Left hindlimb (tissue), 1 donor: ENCODE measurements at places on chromosomes 1 and 21.

DNA sequence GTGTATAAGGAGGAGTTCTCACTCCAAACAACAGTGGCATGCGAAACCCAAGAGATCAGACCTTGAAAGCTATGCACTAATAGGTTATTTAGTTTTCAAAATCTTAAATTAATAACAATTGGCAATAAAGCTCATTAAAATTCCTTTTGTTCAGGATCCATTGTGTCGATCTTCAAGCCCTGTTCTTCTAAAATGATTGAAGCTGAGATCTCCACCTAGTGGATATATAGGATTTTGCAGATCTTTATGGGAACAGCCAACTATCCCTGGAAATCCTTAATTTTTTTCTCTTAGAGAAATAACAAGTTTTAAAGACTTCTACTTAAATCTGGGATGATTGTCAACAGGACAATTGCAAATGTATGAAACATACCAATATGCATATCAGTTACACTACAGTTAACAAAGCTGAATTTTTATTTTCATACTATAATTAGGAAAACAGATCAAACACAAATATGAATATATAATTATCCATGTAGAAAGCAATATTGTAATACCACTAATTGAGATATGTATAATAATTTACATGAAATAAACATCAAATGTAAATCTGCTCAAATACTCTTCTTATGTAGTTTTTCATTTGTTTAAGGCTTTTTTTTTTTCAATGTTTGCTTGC, 43.3 kb downstream of the LRRC53 start:
- DNase-seq = no peak

GRCh38 chr1:17011092-17011438, 663 bp downstream of the ATP13A2 start:
- DNase-seq = no peak

DNA sequence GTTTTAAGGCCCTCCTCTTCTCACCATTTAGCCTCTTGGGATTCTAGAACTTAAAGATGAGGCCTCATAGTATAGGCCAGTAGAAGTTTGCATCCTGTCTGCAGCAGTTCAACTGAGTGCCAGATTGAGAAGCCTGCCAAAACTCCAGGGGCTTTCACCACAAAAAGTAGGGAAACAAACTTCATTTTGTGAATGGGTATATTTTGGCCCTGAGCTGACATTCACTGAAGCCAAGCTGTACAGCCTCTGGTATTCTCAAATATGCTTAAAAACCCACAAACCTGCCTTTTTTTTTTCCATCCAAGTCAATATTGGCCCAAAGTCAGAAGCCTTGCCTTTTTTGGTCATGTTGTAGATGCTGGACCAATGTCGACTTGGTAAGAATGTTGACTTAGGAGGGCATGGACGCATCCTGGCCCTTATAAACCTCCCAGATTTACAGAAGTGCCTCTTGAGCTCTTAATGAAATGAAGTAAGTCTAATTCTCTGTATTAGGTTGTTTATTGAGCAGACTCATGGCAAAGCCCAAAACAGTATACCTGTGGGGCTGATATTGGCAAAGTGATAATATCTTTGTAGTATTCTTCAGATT, 337.5 kb downstream of the CHRM3 start:
- DNase-seq = peak; percentile 55

DNA sequence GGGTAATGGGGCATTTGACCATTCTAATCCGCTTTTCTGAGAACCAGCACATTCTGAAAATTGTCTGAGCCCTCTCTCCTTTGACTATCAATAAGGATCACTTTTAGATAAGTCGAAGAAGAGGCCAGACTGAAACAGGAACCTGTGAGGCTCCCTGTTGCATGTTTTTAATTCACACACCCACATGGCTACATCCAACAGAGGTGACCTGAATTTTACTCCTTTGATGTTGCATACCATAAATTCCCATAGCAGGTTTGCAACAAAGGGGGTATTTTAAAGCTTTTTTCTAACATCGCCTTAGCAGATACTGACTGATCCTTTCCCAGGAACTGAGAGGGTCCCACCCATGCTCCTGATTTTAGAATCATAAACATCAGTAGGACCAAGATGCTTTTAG, 450.8 kb downstream of the USP25 start:
- no peak for DNase-seq

DNA sequence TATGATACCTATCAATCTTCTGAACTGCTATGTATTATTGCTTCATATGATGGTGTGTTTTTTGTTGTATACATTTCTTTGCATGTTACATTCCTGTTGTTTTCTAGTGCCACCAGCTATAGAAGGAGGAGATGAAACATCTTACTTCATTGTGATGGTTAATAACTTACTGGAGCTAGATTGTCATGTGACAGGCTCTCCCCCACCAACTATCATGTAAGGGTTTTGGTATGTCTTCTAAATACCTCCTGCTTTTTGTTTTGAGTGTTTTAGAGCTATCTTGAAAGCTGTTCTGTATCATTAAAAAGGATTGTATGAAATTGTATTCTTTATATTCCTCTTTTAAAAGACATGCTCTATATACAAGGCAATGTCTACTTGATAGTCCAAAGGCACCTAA, 282.7 kb downstream of the HMCN1 start:
- DNase-seq = no peak

GRCh38 chr1:241846862-241847539, 1.0 kb upstream of the EXO1 start:
- DNase-seq = no peak

GRCh38 chr1:70265946-70266345, 44.8 kb downstream of the SRSF11 start:
- DNase-seq = no peak

DNA sequence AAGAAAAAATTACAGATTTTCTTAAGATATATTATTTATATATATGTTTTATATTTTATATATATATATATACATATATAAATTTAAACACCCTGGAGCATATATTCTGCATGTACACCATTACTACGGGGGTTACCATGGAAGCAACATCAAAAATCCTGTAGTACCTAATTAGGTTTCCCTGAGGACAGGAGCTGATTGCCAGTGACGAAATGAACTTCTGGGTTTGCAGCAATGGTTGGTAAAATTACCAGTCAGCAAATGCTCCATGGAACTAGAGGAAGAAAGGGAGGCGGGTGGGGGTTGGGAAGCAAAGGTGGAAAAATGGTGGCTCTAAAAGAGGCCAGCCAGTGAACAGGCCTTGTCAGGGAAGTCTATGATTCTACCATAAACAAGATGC, 89.5 kb downstream of the KCNN3 start:
- DNase-seq = no peak

GRCh38 chr1:153360190-153360589, 2.5 kb downstream of the S100A9 start:
- no peak for DNase-seq

DNA sequence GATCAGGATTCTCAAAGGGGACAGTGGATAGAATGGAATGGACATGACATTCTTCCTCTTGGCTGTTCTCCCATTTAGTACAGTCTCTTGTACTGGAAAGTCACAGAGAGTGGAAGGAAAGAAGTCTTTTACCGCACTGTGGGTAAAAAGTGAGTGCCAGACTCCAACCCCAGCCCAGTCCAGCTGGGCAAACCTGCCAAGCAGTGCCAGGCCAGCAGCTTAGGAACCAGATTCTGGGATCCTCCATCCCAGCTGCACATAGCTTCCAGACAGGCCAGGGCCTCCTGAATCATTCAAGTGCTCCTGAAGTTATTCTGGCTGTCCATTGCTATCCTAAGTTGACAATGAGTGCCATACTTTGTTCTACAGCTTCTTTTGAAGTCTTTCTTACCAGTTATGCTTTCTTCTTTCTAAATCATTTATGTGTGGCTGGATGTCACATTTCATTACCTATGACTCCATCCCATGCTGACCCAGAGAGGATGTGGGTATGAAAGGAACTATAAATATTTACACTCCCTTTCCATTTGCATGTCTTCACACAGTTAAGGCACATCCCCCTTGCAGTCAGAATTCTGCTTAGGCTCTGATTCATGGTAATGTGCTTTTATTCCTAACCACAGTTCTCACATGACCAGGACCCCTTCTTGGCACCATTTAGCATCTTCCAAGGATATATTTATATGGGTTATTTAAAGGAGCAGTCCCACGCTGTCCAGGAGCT, 88.9 kb downstream of the AK5 start:
- DNase-seq = no peak

GRCh38 chr1:3067301-3067670, 1.7 kb upstream of the PRDM16 start:
- DNase-seq = peak; percentile 33

- DNase-seq = no peak
Measured at GRCh38 chr21:41070284-41070683, 97.7 kb upstream of the BACE2 start.

GRCh38 chr1:197467881-197468280, 199.8 kb downstream of the CRB1 start:
- no peak for DNase-seq

DNA sequence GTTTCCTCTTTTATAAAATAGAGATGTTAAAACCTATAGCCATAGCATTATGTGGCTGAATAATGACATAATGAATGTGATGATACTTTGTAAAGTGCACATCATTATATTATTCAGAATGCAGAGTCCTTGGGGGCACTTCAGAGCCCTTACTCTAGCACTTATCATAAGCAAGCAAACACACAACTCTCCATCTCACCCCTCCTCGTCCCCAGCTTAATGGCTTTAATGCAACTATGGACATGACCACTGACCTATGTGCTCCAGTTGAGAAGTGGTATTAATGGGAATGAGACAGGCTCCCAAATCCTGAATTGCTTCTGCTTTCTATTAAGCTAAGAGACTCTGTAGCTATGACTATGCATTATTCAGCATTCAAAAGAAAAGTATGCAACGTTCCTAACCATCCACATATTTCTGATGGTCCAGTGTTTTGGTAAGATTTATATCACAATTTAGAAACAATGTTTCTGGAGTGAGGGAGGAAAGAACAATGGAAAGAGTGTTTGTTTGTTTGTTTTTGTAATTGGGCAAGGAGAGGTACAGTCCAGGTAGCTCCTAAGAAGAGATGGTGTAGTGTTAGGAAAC, 194.0 kb upstream of the PLXNA2 start:
- DNase-seq = no peak

DNA sequence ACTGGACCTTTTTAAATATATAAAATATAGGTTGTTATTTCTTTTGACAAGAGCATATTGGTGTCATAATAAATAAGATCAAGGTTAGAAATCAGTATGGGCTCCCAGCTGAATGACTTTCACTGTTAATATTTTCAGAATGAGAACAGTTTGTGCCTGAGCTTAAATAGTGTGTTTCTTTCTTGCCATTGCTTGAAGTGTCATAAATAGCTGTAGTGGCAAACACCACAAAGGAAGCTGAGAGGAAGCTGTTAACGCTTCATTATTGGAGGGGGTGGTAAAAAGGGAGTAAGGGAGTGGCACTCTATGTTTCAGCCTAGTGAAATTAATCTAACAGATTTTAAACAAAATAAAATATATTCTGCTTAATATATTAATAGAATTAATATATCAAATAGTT, 1089.8 kb upstream of the NCAM2 start:
- DNase-seq = no peak

DNA sequence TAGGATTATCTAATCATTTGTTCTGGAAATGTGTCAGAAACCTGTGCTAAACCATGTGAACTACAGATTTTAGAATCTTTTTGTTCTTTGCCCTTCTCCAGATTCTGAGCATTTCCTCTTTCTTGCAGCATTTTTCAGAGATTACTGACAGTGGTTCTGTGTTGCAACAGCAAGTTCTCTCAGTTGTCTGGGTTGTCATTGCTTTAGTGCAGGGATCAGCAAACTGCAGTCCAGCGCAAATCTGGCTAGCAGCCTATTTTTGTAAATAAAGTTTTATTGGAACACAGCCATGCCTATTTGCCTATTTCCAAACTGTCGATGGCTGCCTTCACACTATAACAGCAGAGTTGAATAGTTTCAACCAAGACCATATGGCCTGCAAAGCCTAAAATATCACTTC, 66.3 kb upstream of the LRRC8D start:
- DNase-seq = no peak

DNA sequence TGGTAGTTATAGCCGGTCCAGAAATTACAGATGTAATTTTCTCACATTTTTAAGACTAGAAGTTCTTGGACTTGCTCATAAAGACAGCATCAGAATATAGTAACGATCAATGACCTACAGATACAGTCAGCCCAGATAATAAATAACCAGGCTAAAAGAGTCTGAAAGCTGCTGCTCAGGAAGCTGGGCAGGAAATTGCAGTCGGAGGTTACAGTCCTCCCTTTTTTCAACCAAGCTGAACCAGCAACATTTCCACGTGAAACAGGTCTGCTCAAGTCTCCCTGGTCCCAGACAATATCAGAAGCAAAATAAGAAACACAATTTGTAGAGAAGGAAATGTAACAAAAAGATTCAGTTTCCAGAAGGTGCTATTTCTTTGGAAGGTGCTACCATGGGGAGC, 457.4 kb downstream of the SIPA1L2 start:
- no peak for DNase-seq

DNA sequence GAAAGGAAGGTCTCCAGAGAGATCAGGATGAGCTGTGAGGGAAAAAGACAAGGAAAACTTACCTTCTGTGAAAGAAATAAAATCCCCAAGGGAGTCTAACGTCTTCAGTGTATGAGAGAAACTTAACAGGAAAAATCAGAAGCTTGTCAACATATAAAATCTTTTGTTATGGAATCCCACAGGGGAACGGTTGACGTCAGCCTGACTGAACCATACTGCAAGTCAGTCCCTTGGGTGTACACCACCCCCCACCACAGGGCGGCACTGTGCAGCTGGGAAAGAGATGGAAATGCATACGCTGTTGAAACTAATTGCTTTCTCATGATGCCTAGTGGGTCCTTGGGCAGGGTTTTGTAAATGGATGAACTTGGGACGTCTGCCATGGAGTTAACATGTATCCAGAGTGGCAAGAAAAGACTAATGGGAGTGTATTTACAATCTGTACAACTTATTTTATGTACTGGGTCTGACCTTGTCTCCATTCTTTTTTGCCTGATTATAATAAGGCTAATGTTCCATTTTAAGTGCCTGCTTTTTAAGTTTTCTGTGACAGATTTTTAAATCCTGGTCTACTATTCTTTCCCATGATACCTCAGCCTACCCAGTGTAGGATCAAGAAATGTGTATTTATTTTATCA, 22.7 kb downstream of the UTP25 start:
- DNase-seq = no peak

DNA sequence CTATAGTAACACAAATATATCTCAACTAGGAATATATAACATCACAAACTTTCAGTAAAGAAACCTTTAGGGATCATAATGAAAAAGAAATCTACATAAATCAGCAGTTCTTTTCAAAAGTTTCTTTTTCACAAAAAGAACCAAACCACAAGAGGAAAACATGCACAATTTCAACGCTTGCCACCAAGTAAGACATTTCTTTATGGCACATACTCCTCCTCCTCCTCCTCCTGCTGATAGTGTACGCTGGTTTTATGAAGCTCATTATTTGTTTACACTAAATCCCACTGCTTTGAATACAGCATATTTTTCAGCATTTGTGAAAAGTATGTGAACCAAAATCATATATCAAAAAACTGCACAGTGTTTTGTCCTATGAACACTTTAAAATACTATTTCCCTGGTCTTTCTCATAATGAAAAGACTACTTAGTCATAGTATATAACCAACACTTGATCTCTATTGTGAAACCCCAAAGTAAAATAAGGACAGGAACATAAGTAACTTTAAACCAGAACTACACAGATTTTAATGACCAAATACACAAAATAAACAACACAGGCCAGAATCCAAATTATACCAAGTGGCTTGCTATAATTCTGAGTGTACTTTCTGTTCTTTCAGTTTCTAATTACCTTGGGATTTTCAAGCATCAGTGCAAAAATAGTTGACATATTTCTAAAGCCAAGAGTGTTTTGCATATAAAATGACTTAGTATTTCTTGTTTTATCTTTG, 184.2 kb downstream of the EIF4G3 start:
- DNase-seq = no peak
